RPMI8226 (cell line): ENCODE measurements at places on chromosomes 3 and 15.

- DNase-seq, result no peak
These were observed 154.5 kb upstream of the TBL1XR1 start for GRCh38 chr3:177351757-177352158.

DNA sequence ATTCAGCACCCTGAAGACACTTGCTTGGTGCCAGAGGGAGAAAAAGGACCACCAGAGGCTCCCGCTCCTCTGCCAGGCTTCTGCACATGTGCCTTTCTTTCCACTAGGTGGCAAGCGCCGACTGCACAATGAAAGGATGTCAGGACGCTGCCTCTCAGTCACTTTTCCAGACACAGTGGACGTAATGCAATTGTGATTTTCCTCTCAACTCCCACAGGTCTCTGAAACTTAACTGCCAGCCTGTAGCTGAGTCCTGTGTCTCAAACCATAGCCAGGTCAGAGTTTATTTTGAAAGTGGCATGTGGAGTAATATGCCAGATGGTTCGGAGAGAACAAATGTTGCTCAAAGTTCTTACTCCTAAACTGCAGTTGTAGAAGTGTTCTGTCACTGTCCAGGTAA is 162.9 kb downstream of the ITPR1 start:
- DNase-seq, result peak; percentile 42

DNA sequence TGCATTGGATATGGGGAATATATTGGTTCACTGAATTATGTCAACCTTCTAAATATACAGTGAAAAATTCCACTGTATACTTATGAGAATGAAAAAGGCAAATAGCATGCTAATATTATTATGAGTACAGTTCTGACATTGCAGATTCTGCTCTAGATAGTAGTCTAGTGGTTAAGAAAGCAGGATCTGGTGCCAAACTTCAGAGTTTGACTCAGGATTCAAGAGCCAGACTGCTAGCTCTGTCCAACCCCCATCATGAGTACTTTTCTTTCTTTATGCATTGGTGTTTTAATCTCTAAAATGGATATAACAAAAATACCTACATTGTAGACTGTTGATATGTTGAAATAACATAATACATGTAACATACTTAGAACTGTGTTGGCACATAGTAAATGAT is 57.3 kb upstream of the PLSCR4 start:
- no peak for DNase-seq

DNA sequence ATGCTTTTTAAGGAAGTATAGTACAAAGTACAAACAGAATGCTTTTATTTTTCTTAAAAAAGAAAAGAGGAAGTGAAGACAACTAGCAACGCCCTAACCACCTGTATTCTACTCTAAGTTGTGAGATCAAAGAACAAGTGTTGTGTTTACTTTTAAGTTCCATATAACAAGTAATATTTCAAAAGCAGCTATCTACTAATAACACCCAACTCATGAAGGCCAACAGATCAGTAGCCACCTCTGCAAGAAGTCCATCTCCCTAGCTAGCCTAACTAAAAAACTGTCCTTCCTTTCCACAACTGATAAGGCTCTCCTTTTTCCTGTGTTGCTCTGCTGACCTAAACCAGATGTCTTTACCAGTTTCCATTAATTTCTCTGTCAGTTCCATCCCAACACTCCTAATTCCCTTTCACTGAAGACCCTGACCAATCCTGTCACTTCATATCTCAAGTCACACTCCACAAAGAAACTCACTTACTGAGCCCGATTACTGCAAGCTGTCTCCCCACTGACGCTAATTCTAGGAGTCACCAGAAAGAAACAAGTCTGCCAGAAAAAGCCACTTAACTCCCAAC is 26.9 kb downstream of the PHC3 start:
- peak; percentile 83 for DNase-seq

- DNase-seq, result peak; percentile 38
These were observed 104.9 kb downstream of the TPRG1 start for GRCh38 chr3:189276444-189277219.

DNA sequence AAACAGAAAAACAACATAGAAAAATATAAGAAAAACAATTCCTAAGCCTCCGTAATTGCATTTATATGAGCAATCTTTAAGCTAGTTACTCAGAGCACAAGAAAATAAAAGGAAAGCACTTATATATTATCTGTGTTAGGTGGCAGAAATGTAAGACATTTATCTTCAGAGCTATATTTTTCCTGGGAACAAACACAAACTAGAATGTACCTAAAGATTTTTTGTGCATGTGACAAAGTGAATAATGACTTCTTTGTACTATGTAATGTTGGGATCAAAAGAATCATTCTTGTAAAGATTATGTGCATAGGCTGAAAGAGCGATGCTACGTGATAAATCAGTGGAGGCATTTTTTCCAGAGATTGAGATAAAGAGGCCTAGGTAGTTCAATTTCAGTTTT is 111.3 kb upstream of the GMNC start:
- DNase-seq, result no peak

DNA sequence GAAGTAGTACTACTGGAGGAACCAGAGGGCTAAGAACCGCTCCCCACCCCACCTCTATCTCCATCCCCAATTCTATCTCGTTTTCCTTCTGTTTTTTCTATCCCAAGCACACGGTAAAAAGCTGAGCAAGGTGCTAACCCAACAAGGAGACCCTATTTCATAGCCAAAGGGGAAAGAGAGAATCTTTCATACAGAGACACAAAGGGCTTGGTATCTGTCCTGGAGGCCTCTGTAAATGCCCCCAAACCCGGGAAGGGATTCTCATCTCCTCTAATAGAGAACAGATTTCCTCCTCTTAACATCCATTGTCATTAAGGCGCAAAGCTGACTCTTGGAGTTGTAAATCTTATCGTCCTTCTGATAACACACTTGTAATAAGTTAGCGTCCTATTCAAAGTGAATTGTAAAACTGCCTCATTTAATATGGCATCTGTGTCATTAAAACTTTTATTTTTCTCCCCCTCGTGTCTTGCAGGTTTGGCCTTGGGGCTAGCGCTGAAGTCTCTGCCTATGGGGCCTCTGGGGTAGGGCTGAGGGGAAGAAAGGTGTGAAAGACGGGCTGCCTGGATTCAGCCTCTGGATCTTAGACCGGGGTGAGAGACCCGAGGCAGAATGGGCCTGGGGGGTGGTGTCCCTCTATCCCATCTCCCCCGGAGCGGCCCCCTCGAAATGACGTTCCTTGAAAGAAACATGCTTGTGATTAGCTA is 12.1 kb downstream of the NR2F2 start:
- DNase-seq, result no peak

GRCh38 chr3:71707595-71707994 is 17.6 kb downstream of the EIF4E3 start:
- DNase-seq, result no peak

DNA sequence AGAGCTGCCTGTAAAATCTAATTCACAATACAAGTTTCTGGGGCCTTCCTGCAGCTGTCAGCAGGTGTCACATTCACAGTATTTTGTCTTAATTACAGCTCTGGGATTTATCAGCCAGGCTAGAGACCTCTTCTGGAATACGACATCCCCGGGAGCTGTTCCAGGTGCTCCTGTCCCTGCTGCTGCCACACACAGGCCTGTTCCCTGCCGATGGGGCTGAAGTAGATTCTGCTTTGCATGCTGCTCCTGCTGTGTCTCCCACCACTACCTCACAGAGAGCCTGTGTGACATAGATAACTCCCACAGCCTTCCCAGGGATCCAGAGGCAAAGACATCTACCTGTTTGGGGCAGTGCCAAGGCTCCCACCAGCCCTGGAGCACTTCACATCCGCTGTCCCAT is 20.4 kb downstream of the COLQ start:
- no peak for DNase-seq

- no peak for DNase-seq
These were observed 56.7 kb upstream of the LMCD1 start for GRCh38 chr3:8444883-8445282.

DNA sequence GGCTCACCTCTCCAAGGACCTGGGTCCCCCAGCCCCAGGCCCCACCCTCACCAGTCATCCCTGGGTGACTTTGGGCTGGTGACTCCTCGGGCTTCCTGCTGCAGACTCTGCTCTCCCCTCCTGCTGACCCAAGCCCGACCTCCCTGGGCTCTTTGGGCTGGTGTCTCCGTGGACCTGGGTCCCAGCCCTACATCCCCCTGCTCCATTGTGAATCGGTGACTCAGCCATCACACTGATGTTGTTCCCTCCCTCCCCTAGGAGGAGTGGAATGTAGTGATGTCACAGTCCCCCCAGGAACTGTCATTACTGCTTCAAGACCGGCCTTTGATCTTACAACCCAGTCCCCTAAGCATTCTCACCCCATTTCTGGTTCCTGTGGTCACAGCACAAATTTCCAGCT is 83.7 kb downstream of the ADAMTS7 start:
- no peak for DNase-seq

DNA sequence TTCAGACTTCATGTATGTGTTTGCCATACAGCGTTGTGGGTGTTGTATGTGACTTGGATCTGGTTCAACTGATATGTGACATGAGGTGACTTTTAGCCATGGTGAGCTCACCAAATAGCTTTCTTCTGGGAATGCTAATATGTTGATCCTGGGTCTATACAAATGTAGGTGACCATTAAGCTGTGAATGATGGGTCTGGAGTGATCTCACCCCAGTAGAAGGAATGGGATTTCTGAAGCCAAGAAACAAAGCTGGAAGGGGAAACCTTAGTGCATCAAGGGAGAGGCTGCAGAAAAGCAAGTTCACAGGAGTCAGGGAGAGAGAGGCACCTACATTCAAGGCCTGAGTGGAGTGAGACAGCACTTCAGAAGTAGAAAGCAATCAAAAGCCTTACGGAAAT is 421.0 kb upstream of the THRB start:
- DNase-seq, result no peak

GRCh38 chr15:40439960-40440742 is 602 bp upstream of the BAHD1 start:
- DNase-seq, result peak; percentile 55

DNA sequence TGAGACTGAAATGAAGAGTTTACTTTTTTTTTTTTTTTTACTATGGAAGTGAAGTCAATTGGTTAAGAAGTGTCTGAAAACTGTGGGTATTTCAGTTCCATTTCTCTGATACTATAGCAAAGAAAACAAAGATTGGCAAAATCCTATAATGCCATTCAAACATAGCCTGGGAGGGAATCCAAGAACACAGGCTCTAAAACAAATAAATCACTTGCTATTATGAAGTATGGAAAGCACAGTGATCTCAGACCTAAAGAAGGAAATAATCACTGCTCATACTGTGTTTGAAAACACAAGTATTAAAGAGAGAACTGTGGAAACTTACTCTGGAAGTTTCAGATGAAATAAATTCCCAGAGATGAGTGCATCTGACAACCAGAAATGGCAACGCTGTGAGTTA is 12.0 kb downstream of the SAMMSON start:
- DNase-seq, result no peak

- DNase-seq, result no peak
These were observed 43.9 kb upstream of the ARL8B start for GRCh38 chr3:5078151-5078550.

DNA sequence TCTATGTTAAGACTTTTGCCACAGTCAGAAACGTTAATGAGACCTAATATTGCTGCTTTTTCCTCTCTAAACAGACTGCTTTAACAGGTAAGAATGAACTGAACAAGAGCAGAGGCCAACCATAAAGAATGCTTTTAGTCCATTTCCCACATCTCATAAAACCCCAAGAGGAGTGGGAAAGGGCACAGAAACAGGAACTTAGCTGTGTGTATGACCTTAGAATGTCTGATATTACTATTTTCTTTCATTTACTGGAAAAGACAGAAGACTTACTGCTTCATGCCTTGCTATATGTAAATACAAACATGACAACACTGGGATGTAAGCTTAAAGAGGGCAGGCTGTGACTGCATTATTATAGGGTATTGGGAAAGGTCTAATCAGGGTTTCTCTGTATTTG is 115.0 kb downstream of the ISL2 start:
- no peak for DNase-seq

DNA sequence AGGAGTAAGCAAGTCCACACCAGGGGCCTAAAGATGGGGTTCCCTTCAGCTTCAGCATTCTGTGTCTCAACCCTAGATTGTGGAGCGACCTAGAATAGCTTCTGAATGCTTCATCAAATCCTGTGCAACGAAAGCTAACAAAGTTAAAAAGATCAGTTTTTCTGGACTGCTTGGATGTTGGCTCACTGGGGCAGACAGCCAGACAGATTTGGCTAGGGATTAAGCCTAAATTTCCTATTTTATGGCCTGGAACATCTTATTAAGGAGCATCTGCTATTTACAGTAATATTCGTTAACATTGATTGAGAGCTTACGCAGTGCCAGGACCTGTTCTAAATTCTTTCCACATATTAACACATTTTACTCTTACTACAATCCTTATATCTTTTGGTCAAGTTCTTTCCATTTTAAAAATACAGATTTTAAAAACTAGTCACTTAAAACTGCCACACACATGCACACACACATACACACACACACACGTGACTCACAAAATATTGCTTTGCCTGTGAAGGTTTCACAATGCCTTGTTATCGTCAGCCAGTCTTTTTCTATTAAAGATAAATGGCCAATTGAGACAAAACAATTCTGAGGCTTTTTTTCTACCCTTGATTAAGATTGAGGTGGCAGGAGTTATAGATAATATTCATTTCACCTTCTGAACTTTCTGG is 173.3 kb upstream of the SNTN start:
- DNase-seq, result no peak

- DNase-seq, result no peak
These were observed 135.5 kb downstream of the TGFBR2 start for GRCh38 chr3:30741889-30742288.

- DNase-seq, result no peak
These were observed 390.5 kb upstream of the ROBO1 start for GRCh38 chr3:80158332-80158731.

GRCh38 chr3:38247366-38248035 is 18.1 kb upstream of the SLC22A13 start:
- no peak for DNase-seq

DNA sequence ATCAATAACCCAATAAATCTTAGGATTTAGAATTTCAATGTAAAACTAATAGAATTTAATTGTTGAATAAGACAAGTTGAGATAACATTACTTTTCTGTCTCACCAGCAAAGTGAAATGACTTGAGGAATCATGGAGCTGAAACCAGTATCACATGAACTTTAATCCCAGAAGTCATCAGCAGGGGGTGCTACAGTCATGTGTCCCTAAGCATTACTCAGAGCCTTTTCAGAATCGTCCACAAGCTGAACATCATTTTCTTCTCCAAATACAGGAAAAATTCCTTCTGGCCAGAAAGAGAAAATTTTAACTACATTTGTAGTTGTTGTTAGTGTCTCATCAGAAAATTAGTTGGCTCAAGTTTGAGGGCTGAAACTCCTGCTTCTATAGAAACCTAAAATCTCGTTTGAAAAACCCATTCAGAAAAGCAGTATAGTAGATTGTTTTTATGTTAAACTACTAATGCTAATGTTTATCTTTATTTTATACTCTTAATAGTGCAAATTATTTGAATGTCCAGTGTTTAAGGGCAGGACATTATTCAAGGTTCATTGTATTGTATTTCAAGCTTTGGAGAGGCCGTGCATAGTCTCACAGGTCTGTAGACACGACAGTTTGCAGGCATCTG is 384.1 kb downstream of the PLOD2 start:
- peak; percentile 35 for DNase-seq

GRCh38 chr15:71097890-71098289 is 17.4 kb upstream of the THSD4 start:
- DNase-seq, result no peak

GRCh38 chr3:45104715-45105711 is 41.2 kb downstream of the CDCP1 start:
- DNase-seq, result no peak

GRCh38 chr3:110928016-110928662 is 143.5 kb upstream of the NECTIN3 start:
- DNase-seq, result no peak
